ENCODE measurements at places on chromosomes 6 and 20.

GRCh38 chr20:20480126-20480525 is 112.2 kb downstream of the INSM1 start:
- DNase-seq = no peak

GRCh38 chr20:47311967-47312681 is 44.4 kb downstream of the ZMYND8 start:
- DNase-seq = no peak

DNA sequence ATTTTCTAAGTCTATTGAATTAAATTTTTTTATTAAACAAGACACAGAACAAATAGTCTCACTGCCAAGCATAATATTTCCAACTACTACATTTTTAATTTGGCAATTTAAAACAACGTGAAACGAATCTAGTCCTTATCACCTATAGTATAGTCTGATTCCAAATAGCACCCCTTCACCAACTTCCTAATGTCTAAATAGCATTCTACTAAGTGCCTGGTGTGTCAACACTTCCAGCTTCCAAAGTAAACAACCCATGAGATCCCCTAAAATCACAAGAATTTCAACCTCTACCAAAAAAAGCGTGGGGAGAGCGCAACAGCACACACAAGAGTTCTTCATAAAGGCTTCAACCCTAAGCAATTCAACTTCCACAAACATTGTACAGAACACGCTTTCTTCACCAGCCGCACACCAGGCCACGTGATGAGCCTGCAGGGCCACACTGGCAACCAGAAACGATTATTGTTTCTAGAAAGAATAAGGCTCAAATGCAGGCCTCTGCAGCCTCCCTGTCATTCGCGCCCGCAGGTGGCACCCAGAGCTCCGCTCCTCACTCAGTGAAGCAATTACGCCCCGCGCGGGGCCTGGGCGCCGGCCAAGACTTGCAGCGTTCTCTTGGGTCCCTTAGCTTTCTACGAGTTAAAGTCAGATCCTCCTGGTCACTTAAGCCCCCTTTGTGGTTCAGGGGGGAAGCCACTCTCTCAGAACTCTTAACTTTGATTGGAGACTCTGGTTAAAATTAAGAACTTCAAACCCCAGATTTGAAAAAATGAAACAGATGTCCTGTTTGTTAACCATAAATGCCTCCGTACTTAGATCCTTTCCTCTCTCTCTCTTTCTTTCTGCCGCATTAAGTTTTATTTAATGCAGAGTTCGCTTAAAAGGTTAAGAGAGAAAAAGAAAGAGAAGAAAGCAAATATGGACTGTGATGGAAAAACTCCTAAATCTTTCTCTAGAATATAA is 18.3 kb downstream of the SIM1 start:
- no peak for DNase-seq

DNA sequence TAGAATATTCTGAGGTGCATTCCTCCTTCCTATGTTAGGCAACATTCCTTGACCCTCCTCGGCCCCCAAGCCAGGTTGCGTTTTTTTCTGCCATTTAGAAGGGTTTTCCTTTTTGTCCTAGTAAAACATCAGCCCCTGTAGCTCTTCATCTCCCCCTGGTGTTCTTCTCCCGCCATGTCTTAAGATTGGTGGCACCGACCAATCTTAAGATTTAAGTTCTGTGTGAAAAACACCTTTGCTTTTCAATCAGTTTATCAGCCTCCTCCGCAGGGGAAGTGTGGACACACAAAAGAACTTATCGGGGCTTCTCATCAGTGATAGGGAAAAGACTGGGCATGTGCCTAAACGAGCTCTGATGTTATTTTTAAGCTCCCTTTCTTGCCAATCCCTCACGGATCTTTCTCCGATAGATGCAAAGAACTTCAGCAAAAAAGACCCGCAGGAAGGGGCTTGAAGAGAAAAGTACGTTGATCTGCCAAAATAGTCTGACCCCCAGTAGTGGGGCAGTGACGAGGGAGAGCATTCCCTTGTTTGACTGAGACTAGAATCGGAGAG is 719 bp upstream of the EDN1 start:
- DNase-seq = peak; percentile 68

GRCh38 chr20:38113401-38114325 is 51.4 kb downstream of the TGM2 start:
- peak; percentile 69 for DNase-seq

- DNase-seq = no peak
These were observed 12.5 kb downstream of the ROMO1 start for GRCh38 chr20:35711588-35712209.

GRCh38 chr6:160188773-160189172 is 67.2 kb downstream of the SLC22A1 start:
- DNase-seq = no peak

GRCh38 chr6:31586599-31587281 is 663 bp downstream of the LST1 start:
- no peak for DNase-seq

DNA sequence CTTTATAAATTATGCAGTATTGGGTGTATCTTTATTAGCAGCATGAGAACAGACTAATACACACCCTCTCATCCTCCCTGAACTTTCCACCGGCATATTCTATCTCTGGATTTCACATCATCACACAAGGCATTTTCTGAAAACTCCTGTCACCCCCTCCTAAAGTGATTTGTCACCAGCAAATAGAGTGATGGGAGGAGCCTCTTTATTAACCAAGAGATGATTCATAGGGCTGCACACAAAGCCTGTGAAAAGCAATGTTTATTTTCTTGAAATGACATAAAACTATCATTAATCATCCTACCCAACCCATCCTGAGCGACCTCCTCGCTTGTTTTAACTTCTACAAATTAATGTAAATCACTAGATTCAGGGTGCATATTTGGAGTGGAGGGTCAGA is 394.7 kb upstream of the SULF2 start:
- no peak for DNase-seq

DNA sequence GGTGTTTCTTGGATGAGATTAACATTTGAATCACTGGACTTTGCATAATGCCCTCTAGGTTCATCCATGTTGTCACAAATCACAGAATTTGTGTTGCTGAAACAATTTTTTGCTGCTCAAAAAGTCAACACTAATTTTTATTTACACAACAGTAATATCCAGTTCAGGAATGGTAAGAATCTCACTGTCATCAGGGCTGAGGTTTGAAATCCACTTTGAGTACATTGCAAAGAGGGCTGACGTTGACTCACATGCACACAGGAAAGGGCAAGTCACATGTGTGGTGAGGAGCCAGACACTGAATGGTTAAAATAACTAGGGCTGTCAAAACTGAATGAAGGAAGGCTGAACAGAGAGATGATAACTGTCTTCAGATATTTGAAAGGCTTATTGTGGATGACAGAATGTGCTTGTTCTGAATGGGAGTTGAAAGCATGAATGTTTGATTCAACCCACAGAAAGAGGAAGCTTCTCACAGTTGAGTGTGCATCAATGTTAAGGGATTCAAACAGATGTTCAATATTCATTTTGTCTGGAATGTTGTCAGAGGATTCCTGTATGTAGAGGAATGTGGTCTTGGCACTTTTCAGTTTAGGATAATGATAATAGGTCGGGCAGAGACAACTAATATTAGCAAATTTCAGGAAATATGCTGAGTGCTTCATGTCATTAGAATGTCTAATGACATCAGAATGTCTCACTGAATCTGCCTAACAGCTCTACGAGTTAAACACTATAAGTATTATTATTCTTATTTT is 3.6 kb upstream of the ADGRG6 start:
- no peak for DNase-seq

DNA sequence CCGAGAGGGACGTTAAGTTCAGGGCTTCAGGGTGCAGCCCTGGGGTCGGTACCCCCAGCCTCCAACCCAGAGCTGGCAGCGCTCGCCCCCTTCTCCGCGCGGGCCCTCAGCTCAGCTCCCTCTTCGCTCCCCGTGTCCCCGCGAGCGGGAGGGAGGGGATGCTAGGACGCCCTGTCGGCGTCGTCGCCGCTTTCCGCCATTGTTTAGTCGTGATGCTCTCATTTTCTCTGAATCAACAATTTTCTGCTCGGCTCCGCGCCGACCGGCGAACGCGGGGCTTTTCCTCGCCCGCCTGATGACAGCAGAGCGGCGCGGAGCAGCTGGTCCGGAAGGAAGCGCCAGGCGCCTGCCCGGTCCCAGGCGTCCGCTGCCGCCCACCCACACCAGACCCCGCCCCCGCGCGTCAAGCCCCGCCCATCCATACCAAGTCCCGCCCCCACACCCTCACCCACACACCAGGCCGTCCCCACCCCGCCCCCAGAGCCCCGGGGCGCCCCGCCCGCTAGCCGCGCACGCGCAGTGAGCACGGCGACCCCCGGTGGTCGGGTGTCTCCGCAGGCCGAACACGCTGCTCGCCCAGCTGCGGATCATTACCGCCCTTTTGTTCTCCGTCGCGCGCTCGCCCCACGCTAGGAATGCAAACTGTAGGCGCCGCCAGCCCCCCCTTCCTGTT is 50.1 kb upstream of the SLC32A1 start:
- peak; percentile 76 for DNase-seq

- DNase-seq = no peak
These were observed 54.3 kb upstream of the PTPN1 start for GRCh38 chr20:50455656-50456451.

GRCh38 chr20:11776687-11777086 is 141.0 kb upstream of the BTBD3 start:
- no peak for DNase-seq

- no peak for DNase-seq
These were observed 11.5 kb upstream of the PREX1 start for GRCh38 chr20:48839154-48839917.

DNA sequence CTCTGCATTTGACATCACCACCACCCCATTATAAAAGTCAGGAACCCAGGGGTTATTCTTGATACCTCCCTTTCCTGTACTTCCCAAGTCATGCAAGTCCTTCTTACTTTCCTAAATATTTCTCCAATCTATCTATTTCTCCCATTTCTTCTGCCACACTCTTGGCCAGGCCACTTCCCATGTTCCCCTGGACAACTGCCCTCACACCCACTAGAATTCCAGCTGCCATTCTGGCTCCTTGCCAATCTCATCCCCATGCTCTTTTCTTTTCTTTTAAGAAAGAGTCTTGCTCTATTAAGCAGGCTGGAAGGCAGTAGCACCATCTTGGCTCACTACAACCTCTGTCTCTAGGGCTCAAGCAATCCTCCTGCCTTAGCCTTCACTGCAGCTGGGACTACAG is 15.2 kb downstream of the DEFB132 start:
- no peak for DNase-seq

DNA sequence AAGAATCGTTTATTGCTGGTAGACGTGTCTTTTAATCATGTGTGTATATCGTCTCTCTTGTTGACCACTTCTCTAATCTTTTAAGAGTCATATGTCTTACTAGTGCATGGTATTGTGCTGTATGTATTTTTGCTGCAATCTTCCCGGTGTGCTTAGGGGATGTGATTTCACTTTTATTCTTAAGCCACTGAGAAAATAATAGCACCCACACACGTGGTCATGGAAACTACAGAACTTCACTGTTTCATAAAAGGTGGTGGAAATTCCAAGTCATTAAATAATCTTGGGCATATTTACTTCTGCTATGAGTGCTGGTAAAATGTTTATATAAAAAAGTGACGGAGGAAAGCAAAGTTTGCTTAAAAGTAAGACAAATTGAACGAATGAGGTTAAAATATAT is 3.0 kb upstream of the CDYL start:
- DNase-seq = no peak

DNA sequence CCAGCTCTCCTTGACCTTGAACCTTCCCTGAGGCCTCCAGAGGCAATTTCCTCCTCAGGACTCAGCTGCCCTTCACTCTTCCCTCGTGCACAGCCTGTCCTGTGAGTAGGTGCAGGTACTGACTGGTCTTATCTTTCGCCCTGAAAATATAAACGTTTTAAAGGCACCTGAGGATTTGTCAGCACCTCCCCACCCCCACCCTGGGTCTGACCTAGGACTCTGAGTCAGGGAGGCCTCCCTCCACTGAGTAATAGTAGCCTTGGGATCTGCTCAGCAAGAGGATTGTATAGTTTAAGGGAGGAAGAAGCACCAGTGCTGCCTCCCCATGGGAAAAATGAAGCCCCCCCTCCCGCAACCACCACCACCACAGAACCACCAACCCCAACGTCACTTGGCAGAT is 54.6 kb downstream of the PPARD start:
- no peak for DNase-seq

DNA sequence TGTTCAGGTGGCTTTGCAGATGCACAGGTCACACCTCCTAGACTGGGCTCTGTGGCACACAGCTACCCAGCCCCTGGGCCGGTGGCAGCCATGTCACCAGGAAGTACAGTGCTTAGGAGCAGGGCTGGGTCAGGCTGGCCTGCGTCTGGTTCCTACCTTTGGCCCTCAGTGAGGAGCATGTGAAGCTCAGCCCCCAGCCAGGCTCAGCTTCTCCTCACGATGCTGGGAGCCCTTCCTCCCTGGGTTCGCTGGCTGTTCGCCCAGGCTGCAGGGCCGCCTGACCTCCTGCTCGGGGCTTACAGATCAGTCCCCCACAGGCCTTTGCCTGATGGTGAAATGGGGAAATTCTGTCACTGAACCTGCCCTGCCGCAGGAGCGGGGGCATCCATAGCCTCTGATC is 23.1 kb downstream of the SPATA2 start:
- DNase-seq = no peak

GRCh38 chr6:36318690-36319435 is 17.8 kb downstream of the BNIP5 start:
- no peak for DNase-seq

DNA sequence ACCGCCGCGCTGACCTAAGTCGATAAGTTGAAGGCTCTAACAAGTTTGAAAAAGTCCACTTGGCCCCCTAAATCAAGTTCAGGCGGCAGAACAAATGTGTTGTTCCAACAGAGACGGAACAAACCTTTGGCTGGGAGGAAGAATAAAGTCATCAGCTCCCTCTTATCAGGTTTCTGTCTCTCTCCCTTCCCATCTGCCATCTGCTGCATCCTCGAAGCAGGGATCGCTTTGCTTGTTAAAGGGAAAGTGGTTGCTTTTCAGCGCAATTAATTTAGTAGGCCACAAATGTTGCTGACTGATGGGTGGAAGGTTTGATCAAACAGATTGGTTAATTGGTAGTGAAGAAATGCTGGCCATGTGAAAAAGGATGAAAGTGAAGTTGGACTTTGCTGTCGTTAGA is 64.3 kb downstream of the CDH4 start:
- DNase-seq = no peak

DNA sequence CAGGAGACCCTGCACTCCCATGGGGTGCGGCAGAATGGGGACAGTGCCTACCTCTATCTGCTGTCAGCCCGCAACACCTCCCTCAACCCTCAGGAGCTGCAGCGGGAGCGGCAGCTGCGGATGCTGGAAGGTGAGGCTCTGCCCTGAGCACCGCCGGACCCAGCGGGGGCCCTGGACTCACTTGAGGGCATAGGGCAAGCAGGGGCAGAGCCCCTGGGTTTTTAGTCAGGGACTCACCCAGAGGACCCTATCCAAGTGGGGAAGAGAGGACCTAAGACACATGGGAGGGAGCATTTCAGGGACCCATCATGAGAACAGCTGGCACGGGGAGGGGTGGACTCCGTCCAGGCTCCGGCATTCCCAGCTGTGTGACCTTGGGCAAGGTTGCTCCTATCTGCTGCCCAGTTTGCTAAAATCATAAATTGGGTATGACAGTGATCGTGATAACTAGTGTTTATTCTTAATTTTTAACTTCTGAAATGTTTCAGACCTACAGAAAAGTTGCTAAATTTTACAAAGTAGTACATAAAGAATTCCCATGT is 9.8 kb downstream of the RBCK1 start:
- no peak for DNase-seq
